ENCODE measurements at places on chromosomes 16 and 17.

DNA sequence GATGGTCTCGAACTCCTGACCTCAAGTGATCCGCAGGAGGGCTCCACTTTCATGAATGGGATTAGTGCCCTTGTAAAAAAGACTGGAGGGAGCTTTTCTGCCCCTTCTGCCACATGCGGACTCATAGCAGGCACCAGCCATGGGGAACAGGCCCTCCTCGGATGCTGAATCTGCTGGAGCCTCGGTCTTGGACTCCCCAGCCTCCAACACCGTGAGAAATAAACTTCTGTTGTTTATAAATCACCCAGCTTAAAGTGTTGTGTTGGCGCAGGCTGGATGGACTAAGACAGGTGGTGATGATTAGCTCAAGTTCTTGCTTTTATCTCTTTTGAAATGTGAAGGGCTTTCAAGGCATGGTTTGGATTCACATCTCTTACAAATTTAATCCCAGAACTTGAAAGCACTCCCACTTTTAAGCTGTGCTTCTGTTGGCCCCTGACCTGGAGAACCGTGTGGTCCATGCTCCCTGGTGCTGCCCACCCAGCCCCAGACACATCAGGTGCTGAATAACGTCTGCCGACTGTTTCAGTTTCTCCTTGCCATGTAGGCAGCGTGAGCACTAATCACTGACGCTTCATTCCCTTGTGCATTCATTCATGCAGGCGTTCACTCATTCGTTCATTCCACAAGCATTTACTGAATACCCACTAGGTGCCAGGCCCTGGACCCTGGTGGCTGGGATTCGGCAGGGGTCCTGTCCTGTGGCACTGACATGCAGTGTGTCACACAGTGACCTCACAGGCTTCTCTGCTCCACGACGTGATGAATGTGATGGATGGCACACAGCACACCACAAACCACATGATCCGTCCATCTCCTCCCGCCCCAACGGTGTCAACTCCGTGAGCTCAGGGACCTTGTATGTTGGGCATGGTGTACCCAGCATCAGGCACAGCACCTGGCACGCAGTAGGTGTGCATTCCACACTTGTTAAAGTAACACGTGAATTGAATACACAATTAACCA, 8.9 kb downstream of the CIBAR2 start:
- no peak for DNase-seq

DNA sequence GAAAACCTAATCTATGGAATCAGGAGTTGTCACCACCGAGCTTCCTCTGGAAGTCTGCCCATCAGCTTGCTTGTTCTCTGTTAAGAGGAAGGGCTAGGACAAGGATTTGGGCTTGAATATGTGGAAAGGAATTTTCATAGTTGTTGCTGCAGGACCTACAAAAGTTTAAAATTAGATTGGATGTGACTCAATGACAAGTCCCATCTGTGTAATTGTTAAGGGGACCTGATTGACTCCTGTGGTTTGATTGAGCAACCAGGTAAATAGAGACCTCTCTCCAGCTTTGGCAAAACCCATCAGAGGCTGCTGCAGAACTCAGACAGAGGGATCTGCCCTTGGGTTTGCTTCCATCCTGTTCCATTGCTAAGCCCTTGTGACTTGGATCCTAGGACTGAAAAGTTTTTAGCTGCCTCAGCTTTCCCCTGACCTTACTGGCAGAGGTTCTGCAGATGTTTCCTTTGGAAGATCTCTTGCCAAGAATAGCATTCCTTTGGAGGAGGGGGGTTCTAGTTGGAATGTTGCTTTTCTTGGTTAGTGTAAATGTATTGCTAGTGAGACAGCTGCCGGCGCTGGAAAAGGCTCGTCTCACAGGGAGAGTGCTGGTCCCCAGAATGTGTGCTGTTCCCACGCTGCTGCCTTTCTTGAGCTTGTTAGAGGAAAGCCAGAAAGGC, 50.0 kb downstream of the SF3B3 start:
- no peak for DNase-seq

DNA sequence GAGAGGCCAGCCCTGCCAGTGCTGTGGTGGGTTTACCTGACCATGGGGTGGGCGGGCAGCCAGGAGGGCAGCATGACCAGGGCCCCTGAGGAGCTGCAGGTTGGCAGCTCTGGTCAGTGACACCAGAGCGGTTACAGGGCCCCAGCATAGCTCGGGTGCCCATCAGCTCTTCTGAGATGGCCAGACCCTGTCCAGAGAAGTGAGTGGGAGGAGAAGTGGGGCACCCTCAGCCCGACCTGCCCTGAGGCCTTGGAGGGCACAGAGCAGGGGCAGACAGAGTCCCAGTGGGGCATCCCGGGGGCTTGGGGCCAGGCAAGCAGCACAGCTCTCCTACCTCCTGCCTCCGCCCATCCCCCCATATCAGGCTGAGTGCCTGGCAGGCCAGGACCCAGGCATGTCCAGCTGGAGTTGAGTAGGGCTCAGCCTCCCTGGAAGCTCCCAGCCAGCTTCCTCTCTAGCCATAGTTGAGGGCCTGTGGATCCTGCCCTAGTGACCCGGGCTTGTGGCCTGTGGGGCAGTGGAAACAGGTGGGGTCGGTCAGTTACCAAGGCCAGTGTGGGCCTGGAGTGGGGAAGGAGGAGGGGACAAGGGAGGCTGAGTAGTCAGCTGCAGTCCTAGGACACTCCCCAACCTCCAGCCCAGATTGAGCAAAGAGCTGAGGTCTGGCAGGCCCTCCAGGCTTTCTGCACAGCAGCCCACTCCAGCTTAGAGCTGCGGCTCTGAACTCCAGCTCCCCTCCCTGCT, 83.5 kb downstream of the AMFR start:
- no peak for DNase-seq

DNA sequence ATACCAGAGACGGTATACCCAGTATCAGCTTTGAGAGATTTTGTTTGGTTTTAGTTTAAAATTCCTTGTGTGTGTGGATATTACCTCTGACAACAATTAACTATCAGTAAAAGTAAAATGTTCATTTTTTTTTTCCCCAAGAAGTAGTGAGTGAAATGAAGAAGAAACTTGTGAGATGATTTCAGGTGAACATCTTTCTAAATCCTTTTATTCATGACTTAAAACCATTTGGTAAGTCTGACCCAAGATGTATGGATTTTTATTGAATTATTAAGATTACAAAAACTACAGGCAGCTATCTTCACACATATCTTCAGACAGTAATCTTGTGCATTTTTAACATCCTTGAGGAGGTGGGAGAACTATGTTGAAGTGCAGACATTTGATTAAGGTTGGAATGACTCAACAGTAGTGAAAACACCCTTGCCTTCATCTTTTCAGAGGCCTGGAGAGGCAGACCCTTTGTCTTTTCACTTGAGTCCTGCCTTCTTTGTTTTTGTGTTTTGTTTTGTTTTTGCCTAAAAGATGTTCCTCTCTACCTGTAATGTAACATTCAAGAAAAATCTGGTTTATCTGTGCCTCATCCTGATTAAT, 240.3 kb upstream of the TBX2 start:
- no peak for DNase-seq

All from stimulated activated CD8-positive, alpha-beta memory T cell treated with anti-CD3 and anti-CD28 coated beads, Interleukin-4, amount 100 ng/mL, for 1 hour (primary cell).